D721Med (cell line): ENCODE measurements at places on chromosomes 16 and 17.

DNA sequence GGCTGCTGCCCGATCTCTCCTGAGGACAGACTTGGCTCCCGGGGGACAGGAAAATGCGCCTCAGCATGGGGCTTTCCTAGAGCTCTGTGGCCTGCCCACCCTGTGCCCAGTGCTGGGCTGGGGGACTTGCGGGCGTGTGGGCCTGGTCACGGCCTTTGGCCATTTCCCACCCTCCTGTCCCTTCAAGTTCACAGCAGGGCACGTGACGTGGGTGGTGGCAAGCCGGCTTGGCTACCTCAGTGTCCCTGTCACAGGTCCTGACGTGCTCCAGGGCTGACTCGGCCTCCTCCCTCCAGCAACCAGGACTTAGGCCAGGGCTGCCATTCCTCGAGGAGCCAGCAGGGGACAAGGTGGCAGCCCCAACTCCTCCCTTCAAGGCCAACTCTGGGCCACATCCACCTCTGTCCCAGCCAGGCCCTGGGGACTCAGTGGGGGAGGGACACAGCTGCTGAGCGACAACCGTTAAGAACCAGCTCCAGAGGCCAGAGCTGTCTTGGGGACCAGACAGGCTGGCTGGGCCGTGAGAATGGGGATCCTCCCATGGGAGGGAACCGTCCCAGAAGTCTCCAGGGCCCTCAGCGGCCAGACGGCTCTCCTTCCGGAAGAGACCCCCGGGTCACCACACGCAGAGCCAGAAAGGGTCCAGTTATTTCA is 981 bp upstream of the UNC13D start:
- DNase-seq = no peak

- no peak for DNase-seq
These were observed 33.4 kb downstream of the TRAF4 start for GRCh38 chr17:28777178-28777577.

DNA sequence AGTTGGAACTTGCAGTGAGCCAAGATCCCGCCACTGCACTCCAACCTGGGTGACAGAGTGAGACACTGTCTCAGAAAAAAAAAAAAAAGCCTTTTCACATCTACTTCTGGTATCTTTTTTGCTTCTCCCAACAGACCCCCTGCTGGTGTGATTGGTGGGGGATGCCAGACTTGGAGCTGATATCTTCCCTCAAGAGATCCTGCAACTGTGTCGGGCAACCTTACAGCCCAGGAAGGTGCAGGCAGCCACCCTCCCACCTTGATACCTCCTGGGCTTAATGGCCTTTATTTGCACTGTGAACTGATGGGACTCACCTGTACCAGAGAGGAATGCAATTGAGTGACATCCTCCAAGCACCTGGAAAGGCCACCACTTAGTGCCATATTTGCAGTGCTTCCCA is 142.3 kb downstream of the RGS9 start:
- no peak for DNase-seq

- DNase-seq = no peak
These were observed 222.7 kb downstream of the HS3ST4 start for GRCh38 chr16:25914357-25914962.

- no peak for DNase-seq
These were observed 10.0 kb downstream of the BAIAP2 start for GRCh38 chr17:81044764-81045589.

DNA sequence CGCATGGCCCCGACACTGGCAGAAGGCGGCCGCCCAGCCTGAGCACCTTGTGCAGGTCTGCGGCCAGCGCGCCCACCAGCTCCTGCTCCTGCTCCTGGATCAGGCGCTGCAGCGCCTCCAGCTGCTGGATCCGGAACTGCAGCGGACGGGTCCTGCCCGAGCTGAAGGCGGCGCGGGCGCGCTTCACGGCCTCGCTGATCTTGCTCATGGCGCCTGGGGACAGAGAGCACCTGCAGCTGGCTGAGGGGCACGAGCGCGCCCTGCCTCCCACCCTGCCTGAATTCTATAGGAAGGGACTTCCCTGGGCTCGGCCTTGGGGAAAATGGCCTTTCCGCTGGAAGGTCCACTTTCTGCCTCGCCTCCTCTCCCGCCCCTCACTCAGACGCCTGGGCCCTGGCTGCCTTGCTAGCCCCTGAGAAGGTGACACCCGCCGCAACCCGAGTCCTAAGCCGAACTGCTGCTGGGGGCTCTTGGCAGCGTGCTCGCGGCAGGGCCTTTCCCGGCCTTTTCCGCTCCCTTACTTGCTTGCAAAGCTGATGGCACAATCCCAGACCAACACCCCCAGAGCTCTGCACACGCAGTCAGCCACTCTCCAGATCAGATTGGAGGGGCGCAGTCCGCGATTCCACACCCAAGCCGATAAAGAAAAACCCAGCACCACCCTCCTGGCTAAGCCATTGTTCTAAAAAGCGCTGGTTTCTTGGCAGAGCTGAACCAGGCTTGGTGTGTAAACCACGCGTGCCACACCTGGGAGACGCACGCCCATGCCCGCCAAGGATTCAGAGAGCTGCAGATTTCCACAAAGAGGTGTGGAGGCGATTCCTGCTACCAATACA is 3.0 kb downstream of the ALDH3A1 start:
- peak; percentile 92 for DNase-seq

- no peak for DNase-seq
These were observed 60.3 kb upstream of the LHX1 start for GRCh38 chr17:36876966-36877365.

DNA sequence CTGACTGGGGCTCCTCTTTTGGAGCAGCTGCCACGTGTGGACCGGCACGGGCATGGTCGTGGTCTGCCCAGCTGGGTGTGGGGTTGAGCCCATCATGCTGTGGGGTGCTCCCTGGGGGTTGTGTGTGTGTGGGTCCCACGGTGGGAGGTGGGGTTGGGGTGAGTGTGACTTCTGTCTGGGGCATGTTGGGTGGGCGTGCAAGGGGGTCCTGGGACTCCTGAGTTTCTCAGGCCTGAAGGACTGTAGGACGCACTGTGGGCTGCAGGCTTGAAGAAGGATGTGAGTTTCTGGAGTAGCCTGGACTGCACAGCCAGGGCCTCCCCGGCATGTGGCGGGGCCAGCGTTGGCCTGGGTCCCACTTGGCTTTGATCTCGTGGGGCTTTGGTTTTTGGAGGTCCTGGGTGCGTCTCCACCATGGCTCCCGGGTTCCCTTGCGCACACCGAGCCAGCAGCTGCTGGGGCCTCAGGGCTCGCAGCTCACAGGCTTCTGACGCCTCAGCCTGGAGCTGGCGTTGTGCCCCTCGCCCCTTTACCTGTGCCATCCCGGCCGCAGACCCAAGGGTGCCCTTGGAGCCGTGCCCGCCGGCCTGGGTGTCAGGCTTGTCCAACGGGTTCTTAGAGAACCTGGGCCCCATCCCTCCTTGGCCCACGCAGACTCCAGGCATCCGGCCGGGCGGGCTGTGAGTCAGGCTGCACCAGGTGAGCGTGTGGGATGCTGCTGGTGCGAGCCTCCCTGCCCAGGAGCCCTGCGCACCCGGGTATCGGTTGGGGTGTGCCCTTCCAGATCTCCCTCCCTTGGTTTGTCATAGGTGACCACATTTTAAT is 34.4 kb upstream of the ZNF750 start:
- no peak for DNase-seq

GRCh38 chr16:71610936-71611871 is 14.8 kb upstream of the MARVELD3 start:
- peak; percentile 56 for DNase-seq
